Suprapubic skin (tissue), 4 donors: ENCODE measurements at places on chromosomes 1 and 21.
A peak's percentile ranks its signal among the peaks of the same experiment; 100 is the strongest.

- H3K27me3 ChIP-seq = no peaks in the 10 kb centered on the region
- peaks cover 32% of the 10 kb centered on the region for H3K4me1 ChIP-seq
- H3K36me3 ChIP-seq = peaks cover 10% of the 10 kb centered on the region
- no peak for DNase-seq
Measured at GRCh38 chr1:183239220-183239742, 53.2 kb downstream of the LAMC2 start.

- H3K36me3 ChIP-seq = no peaks in the 10 kb centered on the region
- H3K27me3 ChIP-seq = no peaks in the 10 kb centered on the region
- H3K4me3 ChIP-seq = no peak overlapping the region
- DNase-seq = no peak
Measured at GRCh38 chr1:116335850-116336624, 37.0 kb upstream of the ATP1A1 start.

GRCh38 chr1:84301785-84302385, 377 bp downstream of the SAMD13 start:
- peak overlapping the region; percentile 35 for H3K27ac ChIP-seq
- H3K27me3 ChIP-seq = no peaks in the 10 kb centered on the region
- DNase-seq = no peak
- H3K4me3 ChIP-seq = peak overlapping the region; percentile 37
- no peaks in the 10 kb centered on the region for H3K36me3 ChIP-seq

DNA sequence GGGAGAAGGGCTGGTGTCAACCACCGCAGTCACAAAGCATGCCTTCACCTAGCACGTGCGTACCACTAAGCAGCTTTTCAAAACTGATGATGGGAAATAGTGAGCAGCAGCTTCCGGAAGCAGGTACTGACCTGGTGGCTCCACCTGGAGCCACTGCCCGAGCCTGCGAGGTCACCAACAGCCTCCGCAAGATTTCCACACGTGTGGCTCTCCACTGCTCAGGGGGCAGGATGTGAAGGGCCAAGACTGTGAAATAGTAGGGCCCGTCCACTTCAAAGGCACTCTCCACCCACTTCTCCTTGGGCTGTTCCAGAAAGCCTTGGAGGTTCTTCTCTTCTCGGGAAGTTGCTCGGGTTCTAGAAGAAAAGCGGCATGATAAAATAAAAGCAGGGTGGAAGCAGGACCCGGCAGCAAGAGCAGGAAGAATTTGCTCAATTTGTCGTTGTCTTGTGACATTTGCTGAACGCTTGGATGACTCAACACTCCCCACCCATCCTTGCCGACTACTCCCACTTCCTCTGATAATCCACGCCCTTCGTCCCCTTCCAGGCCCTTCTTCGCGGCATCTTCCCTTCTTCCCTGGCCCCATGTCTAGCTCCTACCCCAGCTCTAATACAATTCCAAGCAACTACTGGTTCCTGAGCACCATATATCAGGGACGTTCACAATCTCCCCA, 124.9 kb upstream of the IFFO2 start:
- DNase-seq = no peak
- H3K27ac ChIP-seq = peak overlapping the region; percentile 86
- no peaks in the 10 kb centered on the region for H3K27me3 ChIP-seq
- peaks cover 74% of the 10 kb centered on the region for H3K36me3 ChIP-seq

DNA sequence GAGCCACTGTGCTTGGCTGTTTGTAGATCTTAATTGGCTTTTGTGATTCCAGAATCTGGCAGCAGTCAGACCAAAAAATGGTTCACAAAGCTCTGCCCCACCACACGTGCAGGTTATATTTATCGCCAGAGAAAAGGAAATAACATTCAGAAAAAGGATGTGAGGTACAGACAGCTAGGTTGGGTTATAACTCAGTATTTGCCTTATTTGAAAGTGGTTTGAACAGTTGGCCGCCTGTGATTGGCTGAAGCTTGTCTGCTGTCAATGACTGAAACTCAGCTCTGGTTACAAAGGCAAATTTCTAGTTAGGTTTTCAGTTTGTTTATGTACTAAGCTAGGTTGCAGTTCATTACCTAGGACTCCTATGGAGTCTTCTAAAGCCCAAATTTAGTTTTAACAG, 9.6 kb downstream of the SH3BGR start:
- no peaks in the 10 kb centered on the region for H3K36me3 ChIP-seq
- no peak overlapping the region for H3K4me3 ChIP-seq
- H3K27me3 ChIP-seq = no peaks in the 10 kb centered on the region
- H3K4me1 ChIP-seq = no peaks in the 10 kb centered on the region
- H3K27ac ChIP-seq = no peak overlapping the region

DNA sequence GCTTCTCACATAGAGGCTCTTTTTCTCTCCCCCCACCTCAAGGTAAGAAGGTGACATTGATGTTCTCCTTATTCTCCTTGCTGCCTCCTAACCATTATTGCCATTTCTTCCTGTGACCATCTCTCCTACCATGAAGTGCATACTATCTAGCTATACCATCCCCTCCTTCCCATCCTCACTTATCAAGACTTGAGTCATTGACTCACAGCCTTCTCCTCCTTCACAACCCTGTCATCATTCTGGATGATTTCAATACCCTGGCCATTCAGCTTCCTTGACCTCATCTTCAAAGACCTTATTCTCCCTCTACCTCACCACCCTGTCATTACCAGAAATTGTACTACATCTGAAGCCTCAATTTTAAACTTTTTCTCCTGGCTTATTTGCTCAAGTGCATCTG, 10.9 kb upstream of the HIPK1 start:
- H3K4me3 ChIP-seq = no peak overlapping the region
- no peak for DNase-seq
- H3K27me3 ChIP-seq = no peaks in the 10 kb centered on the region
- no peaks in the 10 kb centered on the region for H3K36me3 ChIP-seq

GRCh38 chr21:32172106-32172505, 106.7 kb downstream of the MIS18A start:
- no peaks in the 10 kb centered on the region for H3K36me3 ChIP-seq
- H3K4me1 ChIP-seq = no peaks in the 10 kb centered on the region
- H3K4me3 ChIP-seq = no peak overlapping the region
- no peak overlapping the region for H3K27ac ChIP-seq

DNA sequence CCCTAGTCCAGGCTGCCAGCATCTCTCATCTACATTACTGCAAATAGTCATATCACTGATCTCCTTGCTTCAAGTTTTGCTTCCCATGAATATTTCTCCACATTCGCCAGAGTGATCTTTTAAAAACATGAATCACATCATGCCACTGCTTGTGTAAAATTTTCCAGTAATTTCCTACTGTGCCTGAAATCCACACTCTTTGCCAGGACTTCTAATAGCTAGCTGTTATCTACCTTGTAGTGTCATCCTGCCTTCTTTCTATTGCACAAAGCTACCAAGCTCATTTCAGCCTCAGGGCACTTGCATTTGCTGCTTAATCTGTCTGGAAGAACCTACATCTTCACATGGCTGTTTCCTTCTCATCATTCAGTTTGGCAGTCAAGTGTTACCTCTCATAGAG, 33.9 kb upstream of the ZNF362 start:
- no peak for DNase-seq
- peaks cover 29% of the 10 kb centered on the region for H3K4me1 ChIP-seq
- H3K4me3 ChIP-seq = no peak overlapping the region
- no peaks in the 10 kb centered on the region for H3K36me3 ChIP-seq

DNA sequence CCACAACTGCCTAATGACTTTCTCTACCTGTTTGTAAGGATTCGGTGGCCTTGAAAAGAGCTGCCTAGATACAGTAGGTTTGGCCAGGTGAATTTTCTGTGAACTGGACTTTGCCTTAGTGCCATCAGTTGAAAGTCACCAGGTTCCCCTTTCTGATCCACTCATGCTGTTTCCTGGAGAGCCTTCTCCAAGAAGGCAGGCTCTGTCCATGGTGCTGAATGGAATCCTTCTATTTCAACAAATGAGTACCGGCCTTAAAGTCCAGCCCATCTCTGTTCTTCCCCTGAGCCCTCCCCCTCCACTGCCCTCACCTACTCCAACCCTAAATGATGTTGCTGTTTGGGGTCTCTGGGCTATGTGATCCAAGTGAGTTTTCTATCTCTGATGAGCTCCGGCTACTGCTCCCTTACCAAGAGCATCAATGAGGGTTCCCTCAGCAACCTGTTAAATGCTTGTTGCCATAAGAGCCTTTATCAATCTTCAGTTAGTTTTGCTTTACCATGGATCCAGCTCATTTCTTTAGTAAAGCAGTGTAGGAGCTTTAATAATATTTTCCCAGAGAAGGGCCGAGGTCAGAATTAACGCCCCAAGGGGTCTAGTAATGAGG, 500.4 kb downstream of the PTPRU start:
- no peak overlapping the region for H3K4me3 ChIP-seq
- no peaks in the 10 kb centered on the region for H3K36me3 ChIP-seq
- no peaks in the 10 kb centered on the region for H3K4me1 ChIP-seq
- H3K27ac ChIP-seq = no peak overlapping the region
- no peak for DNase-seq

DNA sequence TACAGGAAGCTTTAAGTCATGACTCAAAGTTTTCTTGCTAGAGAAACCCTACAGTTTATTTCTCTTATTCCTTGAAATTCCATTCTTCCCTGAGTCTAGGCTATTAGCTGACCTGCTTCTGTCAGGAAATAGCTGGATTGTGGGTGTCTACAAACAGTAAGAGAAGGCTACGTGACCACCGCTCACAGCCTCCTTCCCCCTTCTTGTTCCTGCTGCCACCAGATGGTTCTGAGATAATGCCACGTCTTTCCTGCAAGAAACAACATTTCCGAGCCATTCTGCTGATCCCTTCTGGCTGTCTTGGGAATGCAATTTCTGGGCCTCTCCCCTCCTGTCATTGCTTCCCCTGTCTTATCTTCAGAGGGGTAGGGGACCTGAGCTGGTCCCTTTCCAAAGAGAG, 128.9 kb upstream of the SGIP1 start:
- no peak overlapping the region for H3K4me3 ChIP-seq
- no peaks in the 10 kb centered on the region for H3K36me3 ChIP-seq
- H3K4me1 ChIP-seq = peaks cover 17% of the 10 kb centered on the region

- no peak for DNase-seq
- peaks cover 7% of the 10 kb centered on the region for H3K4me1 ChIP-seq
- H3K27ac ChIP-seq = no peak overlapping the region
- peaks cover 62% of the 10 kb centered on the region for H3K36me3 ChIP-seq
- no peaks in the 10 kb centered on the region for H3K27me3 ChIP-seq
Measured at GRCh38 chr1:224377676-224378006, 21.0 kb downstream of the CNIH4 start.

DNA sequence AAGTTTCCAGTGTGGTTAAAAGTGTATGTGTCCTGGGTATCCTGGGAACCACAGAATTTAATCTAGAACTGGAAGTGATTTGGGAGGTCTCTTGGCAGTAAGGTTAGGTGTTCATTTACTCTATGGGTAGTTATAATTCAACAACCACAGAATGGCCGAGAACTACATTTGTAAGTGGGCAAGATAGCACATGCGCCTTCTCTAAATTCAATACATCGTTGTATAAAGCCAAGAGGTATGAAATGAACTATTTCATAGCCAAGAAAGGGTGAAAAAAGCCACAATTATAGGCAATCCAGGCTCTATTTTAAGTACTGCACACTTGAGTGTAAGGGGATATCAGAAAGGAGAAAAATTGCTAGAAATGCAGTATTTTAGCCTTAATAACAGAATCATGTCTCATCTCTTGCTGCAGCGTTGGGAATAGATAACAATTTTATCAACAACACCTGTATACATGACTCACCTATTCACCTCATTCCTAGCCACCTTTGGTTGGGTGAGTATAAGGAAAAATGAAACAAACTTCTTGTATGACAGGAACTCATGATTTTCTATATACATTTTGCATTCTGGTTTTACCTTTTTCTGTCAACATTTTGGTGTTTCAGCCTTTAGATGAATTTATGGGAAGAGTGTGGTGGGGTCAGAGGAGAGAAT, 4.5 kb downstream of the SDCCAG8 start:
- no peaks in the 10 kb centered on the region for H3K27me3 ChIP-seq
- no peak overlapping the region for H3K27ac ChIP-seq
- no peaks in the 10 kb centered on the region for H3K36me3 ChIP-seq
- H3K4me3 ChIP-seq = no peak overlapping the region

- H3K27me3 ChIP-seq = peaks cover 3% of the 10 kb centered on the region
- no peak overlapping the region for H3K27ac ChIP-seq
- H3K4me3 ChIP-seq = peak overlapping the region; percentile 37
- H3K36me3 ChIP-seq = no peaks in the 10 kb centered on the region
Measured at GRCh38 chr1:167066333-167067122, 23.6 kb downstream of the GPA33 start.

GRCh38 chr21:14766241-14766640, 220.1 kb upstream of the SAMSN1 start:
- no peaks in the 10 kb centered on the region for H3K4me1 ChIP-seq
- no peaks in the 10 kb centered on the region for H3K27me3 ChIP-seq
- H3K27ac ChIP-seq = no peak overlapping the region

- H3K27me3 ChIP-seq = no peaks in the 10 kb centered on the region
- H3K36me3 ChIP-seq = no peaks in the 10 kb centered on the region
- no peak overlapping the region for H3K27ac ChIP-seq
- peaks cover 3% of the 10 kb centered on the region for H3K4me1 ChIP-seq
- no peak for DNase-seq
Measured at GRCh38 chr21:28148400-28149064, 844.1 kb downstream of the LTN1 start.

GRCh38 chr21:40976198-40977109, 129.5 kb upstream of the DSCAM start:
- no peaks in the 10 kb centered on the region for H3K4me1 ChIP-seq
- H3K4me3 ChIP-seq = no peak overlapping the region
- H3K27ac ChIP-seq = no peak overlapping the region
- no peaks in the 10 kb centered on the region for H3K36me3 ChIP-seq
- DNase-seq = no peak

DNA sequence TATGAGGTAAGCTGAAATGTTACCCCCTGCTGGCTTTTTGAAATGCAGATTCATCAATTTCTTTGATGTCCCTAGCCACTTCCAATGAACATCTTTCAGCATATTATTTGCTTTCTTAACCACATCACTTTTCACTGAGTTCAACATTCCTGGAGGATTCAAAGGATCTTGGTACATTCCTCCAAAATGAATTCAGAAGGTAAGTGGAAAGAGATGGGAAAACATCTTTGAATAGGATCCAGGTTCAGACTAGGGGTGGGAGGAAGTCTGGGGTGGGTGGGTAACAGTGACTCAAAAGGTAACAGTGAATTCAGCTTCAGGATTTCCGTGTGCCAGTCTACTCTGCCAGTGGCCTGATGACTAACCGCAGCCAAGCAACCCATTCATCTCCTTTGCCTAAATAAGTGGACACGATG, 180.7 kb downstream of the ZC3H11B start:
- peaks cover 6% of the 10 kb centered on the region for H3K4me1 ChIP-seq
- H3K4me3 ChIP-seq = no peak overlapping the region
- no peak overlapping the region for H3K27ac ChIP-seq
- DNase-seq = no peak
- H3K27me3 ChIP-seq = no peaks in the 10 kb centered on the region

GRCh38 chr1:5755552-5756125, 236.6 kb downstream of the NPHP4 start:
- no peak overlapping the region for H3K4me3 ChIP-seq
- no peak overlapping the region for H3K27ac ChIP-seq
- H3K4me1 ChIP-seq = no peaks in the 10 kb centered on the region
- peaks cover 50% of the 10 kb centered on the region for H3K27me3 ChIP-seq
- DNase-seq = no peak
